GM12864 (cell line): ENCODE measurements at places on chromosomes 1 and 21.

GRCh38 chr1:204560590-204561150 lies 44.5 kb downstream of the MDM4 start:
- no peak for DNase-seq

- DNase-seq = no peak
These were observed 152.9 kb upstream of the DAB1 start for GRCh38 chr1:57576756-57577155.

GRCh38 chr1:110800079-110800478 lies 72.9 kb upstream of the CD53 start:
- no peak for DNase-seq

DNA sequence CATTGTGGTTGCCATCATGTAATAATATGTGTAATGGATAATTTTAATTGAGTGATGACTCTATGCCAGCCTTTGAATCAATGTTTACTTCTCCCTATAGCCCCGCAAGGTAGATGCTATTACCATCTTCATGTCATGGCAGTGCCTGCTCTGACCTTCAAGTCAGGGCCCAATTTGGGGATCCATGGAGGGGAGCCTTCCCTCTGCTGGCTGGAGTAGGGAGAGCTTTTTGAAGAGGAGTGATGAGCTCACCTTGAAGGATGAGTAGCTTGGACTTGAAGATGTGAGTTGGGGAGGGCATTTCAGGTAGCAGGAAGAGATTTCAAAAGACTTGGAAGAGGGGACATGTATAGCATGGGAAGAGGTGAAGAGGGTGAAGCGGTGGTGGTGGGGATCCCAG lies 189.2 kb downstream of the FOXD2 start:
- DNase-seq = no peak

- no peak for DNase-seq
These were observed 23.9 kb downstream of the KLHDC7A start for GRCh38 chr1:18504609-18505008.

DNA sequence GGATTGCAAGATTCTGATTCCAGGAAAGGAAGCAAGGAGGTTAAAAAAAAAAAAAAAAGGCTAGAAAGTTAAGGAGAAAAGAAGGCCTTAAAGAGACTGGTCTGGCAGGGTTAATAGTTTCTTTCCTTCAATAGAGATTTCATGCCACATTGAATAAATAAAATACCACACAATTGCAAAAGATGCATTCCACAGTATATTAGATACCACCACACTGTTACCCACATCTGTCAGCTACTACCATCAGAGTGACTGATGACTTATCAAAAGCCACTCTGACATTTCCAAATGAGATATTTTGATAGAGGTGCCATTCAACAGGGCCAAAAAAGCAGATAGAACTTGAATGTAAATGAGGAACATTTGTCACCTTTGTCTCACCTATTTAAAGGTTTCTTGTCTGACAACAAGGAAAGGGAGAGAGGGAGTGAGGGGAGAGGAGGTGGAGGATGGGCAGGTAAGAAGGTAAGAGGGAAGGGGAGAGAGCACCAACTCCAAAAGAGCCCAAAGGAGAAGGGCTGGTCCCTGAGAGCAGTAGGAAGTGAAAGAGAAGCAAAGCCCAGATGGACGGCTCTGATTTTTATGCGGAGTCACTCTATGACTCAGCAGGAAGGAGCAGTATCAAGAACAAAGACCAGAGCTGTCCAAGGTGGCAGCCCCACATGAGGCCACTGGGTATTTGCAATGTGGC lies 38.3 kb downstream of the LRRN2 start:
- DNase-seq = peak; percentile 21

DNA sequence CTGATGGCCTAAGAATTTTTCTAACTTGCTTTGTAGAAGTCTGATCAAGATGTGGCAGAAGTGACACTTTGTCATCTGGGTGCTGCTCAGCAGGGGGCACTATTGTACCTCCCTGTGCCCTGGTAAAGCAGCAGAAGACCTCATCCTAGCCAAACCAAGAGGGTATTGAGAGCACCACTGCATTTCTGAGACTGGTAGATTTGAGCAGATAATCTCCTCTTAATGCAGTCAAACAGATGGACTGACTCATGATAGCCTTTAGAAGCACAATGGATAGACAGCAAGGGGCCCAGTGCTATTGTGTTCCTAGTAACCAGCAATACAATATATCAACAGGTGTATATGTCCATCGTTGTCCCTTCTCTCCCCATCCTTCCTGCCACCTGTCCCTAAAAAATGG lies 5.7 kb downstream of the TPM3 start:
- no peak for DNase-seq

DNA sequence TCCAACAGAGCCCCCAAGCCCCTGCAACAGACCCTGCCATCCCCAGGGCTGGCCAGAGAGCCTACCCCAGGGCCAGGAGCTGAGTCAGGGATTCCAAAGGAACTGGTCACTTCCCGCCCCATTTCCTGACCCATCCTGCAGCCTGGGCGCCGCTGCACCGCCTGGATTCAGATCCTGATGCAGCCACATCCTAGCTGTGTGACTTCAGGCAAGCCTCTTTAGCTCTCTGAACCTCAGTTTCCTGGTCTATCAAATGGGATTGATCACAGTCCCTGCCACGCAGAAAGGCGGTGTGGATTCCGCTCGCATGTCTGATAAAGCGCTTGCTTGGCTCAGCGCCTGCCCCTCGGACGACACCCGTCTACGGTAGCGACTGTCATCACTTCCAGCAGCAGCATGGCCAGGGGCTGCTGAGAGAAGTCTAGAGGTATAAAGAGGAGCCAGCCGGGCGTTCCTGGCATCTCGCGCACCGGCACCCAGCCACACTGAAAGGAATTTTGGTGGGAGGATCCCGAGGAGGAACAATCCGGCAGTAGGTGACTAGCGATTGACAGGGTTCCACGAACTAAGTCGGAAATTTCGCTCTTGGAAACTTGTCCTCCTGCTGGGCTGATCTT lies 10.1 kb downstream of the EPHA2 start:
- DNase-seq = no peak

DNA sequence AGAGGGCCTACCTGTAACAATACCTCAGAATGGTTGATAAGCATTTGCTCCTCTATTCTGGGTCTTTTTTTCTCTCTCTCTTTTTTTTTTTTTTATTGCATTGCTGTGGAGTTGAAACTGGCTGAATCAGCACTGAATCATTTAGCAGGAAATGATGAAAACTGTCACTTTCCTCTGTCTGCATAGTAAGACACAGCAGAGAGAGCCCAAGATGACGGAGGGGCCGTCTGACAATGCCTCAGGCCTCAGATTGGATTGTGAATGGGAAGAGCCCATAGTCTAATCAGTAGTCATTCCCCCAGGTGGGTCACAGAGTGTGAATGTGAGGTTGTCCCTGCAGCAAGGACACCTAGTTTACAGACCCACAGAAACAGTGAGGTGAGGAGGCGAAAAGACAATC lies 193.2 kb upstream of the PLXNA2 start:
- no peak for DNase-seq

GRCh38 chr1:1135339-1136136 lies 19.6 kb upstream of the C1orf159 start:
- DNase-seq = no peak

DNA sequence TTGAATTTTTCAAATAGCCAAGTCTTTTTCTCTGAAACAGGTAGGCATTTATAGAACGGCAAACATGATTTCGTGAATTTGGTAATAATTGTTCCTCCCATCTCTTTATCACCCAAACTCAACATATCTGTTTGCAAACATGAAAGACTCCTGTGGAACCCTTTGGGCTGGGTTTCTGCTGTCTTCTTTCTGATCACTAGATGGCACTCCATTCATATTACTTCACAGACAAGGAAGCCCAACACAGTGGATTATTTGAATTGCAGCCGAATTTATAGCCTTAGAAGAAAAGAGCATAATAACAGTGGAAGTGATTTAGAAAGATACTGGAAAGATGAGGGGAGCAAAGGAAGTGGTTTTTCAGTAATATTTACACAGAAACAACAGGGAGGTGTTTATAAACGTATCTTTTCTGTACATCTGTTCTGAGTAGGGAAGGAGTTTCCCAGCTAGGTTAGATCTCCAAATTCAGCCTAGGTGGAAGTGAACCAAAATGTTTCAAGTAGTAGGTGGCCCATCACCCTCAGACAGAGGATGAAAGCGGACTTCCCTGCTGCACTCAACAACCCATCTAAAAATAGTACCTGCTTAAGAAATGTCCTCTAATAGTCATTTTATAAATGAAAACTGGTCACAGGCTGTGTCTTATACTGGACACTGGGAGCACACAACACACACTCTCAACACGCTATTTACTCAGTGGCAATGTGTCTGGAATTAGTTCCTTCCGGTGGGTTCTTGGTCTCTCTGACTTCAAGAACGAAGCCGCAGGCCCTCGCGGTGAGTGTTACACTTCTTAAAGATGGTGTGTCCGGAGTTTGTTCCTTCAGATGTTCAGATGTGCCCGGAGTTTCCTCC lies 67.6 kb downstream of the MAP3K21 start:
- no peak for DNase-seq

DNA sequence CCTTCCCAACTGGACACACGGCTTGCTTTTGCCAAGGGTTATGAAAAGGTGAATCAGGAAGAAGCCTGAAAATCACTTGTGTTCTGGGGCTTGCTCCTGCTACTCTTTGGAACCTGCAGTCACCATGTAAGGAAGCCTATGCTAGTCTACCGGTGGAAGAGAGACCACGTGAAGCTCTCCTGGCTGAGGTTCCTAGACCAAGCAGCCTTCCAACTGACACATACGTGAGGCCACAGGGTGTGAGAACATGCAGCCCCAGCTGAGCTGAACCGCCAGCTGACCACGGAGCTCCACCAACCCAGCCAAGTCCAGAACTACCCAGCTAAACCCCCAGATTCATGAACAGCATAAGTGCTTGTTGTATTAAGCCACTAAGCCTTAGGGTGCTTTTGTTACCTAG lies 72.8 kb upstream of the KRTAP19-8 start:
- DNase-seq = no peak

DNA sequence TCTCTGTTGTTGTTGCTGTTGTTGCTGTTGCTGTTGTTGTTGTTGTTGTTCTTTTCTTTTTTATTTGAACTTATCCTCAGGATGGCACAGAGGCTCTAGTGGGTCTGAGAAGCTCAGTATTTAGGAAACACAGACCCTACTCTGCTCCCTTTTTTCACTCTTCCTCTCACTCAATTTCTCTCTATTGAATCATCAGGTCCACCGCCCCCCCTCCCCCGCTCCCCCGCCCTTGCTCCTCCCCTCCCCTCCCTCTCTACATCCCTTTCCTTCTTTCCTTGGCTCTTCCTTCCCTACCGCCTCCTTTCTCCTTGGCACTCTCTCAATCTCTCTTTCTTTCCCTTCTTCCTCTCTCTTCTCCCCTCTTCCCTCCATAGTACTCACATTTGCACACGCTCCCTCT lies 218.5 kb upstream of the ZC3H12A start:
- DNase-seq = no peak

DNA sequence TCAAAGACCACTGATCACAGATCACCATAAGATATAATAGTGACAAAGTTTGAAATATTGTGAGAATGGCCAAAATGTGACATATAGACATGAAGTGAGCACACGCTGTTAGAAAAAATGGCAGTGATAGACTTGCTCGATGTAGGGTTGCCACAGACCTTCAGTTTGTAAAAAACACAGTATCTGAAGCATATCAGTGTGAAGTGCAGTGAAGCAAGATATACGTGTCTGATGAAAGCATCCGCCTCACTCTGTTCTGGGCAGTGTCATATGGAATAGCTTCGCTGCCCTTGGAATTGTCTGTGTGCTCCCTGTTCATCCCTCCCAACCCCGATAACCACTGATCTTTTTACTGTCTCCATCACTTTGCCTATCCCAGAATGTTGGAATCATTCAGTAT lies 50.7 kb downstream of the GALNT2 start:
- no peak for DNase-seq

- no peak for DNase-seq
These were observed 15.5 kb downstream of the WNT2B start for GRCh38 chr1:112524251-112524650.
